ENCODE measurements at places on chromosomes 5 and 9.
A peak's percentile ranks its signal among the peaks of the same experiment; 100 is the strongest.

DNA sequence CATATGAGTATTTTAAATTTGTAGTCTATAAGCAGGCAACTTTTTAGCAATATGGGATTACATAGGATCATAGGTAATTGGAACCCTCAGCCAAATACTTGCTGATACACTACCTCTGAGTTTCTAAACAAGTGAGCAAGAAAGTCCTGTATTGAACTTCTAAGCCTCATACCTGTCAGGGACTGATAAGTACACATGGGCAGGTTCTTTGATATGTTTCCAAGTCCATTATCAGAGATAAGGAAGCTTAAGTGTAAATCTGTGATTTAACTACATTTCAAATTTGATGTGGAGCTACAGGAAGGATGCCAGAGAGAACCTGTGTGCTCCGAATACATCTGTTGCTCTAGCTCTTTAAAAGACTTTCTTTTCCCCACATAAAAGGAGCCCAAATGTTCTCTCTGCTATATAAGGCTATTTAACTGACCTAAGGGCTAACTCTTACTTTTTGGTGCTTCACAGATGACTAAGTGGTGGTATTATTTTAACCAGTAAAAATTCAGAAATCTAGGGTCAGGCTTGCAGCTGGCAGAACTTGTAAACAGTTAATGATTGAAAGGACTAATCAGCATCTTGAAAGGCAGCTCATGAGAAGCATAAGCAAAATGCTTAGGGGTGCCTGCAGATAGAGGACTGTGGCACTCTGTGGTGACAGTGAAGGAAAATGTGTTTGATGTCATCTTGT, 228.6 kb downstream of the NR3C1 start:
- no peaks in the 10 kb centered on the region for H3K4me1 ChIP-seq
- H3K36me3 ChIP-seq, result no peaks in the 10 kb centered on the region
- H3K27ac ChIP-seq, result no peak overlapping the region
- no peak for DNase-seq
- H3K4me3 ChIP-seq, result no peak overlapping the region

- H3K27ac ChIP-seq, result no peak overlapping the region
- H3K4me3 ChIP-seq, result no peak overlapping the region
- no peaks in the 10 kb centered on the region for H3K27me3 ChIP-seq
- H3K4me1 ChIP-seq, result peaks cover 4% of the 10 kb centered on the region
- no peak for DNase-seq
Observed at GRCh38 chr9:69649566-69650250, 22.5 kb downstream of the APBA1 start.

- no peak for DNase-seq
- no peaks in the 10 kb centered on the region for H3K4me1 ChIP-seq
- no peak overlapping the region for H3K4me3 ChIP-seq
- no peak overlapping the region for H3K27ac ChIP-seq
- H3K27me3 ChIP-seq, result no peaks in the 10 kb centered on the region
- H3K36me3 ChIP-seq, result no peaks in the 10 kb centered on the region
Observed at GRCh38 chr5:116562669-116563068, 12.0 kb downstream of the SEMA6A start.

DNA sequence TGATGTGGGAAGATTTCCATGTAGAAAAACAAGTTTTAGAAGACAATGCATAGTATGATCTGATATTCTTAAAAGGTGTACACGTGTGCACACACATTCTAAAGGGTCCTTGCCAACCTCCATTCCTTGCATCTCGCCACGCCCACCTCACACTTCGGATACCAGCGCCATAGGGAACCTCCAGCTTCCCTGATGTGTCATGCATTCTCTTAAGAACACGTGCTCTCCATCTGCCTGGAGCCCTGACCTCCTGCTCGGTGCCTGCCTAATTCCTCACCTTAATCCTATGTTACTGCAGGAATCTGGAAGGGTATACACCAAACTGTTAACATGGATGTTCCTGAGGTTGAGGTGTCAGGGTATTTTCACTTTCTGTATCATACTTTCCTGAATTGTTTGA, 63.1 kb downstream of the PTCD2 start:
- H3K27ac ChIP-seq, result peak overlapping the region; percentile 8
- H3K4me1 ChIP-seq, result peaks cover 31% of the 10 kb centered on the region
- no peaks in the 10 kb centered on the region for H3K36me3 ChIP-seq

DNA sequence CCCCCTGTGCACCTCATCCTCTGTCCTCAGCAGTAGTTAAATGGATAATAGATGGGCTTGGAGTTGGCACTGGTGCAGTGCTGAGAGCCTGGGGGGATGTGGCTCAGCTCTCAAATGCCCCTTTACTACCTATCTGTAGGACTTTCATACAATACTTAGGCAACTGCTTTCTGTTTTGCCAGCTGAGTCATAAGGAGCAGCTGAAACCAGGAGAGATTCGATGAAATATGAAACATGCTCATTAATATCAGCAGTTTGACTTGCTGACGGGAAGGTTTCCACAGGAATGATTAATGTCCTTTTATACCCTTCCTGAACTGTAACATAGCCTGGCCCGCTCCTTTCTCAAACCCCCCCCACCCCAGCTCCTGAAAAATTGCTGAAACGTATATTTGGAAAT, 142.6 kb downstream of the SAXO1 start:
- H3K36me3 ChIP-seq, result no peaks in the 10 kb centered on the region
- H3K4me1 ChIP-seq, result no peaks in the 10 kb centered on the region
- no peaks in the 10 kb centered on the region for H3K27me3 ChIP-seq
- no peak overlapping the region for H3K27ac ChIP-seq
- no peak overlapping the region for H3K4me3 ChIP-seq
- no peak for DNase-seq

- no peaks in the 10 kb centered on the region for H3K4me1 ChIP-seq
- no peaks in the 10 kb centered on the region for H3K36me3 ChIP-seq
- DNase-seq, result no peak
- no peak overlapping the region for H3K27ac ChIP-seq
Observed at GRCh38 chr5:82584631-82585030, 306.5 kb upstream of the RPS23 start.

- H3K27me3 ChIP-seq, result no peaks in the 10 kb centered on the region
- H3K36me3 ChIP-seq, result no peaks in the 10 kb centered on the region
- DNase-seq, result no peak
- H3K4me3 ChIP-seq, result no peak overlapping the region
- peaks cover 8% of the 10 kb centered on the region for H3K4me1 ChIP-seq
Observed at GRCh38 chr9:114484215-114484853, 20.9 kb downstream of the WHRN start.

DNA sequence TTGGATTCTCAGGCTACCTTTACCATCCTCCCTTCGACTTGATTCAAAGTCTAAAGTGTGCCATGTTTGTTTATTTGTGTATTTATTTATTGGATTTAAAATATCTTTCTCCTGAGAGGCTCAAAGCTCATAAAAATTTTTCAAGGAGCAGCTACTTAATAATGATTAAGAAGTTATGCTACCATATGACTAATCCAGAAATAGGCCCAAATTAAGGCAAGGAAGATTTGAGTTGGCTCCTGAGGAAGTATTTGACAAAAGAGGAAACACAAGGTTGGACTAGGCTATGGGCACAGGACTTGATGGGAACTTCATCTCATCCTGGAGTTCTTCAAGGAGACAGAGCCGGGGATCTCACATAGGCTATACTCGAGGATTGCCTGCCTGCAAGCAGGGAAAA, 22.4 kb upstream of the PPP2CA start:
- no peak for DNase-seq
- no peak overlapping the region for H3K4me3 ChIP-seq
- no peaks in the 10 kb centered on the region for H3K27me3 ChIP-seq
- H3K36me3 ChIP-seq, result no peaks in the 10 kb centered on the region
- peaks cover 15% of the 10 kb centered on the region for H3K4me1 ChIP-seq

DNA sequence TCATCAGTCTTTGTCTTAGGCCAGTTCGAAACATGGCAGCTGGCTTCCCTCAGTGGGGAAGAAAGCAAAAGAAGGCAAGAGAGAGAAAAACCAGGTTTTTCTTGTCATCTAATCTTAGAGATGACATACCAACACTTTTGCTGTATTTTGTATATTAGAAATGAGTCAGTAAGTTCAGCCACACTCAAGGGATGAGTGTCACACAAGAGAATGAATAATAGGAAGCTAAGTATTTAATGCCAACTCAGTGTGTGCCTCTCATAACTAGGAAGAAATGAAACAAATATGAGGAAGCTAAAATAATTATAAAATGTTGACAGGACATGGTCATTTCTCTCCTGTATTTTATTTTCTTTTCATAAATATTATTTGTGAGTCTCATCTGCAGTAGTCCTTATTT, 65.3 kb downstream of the CDH12 start:
- no peaks in the 10 kb centered on the region for H3K4me1 ChIP-seq
- no peak overlapping the region for H3K4me3 ChIP-seq
- no peak for DNase-seq
- no peak overlapping the region for H3K27ac ChIP-seq

DNA sequence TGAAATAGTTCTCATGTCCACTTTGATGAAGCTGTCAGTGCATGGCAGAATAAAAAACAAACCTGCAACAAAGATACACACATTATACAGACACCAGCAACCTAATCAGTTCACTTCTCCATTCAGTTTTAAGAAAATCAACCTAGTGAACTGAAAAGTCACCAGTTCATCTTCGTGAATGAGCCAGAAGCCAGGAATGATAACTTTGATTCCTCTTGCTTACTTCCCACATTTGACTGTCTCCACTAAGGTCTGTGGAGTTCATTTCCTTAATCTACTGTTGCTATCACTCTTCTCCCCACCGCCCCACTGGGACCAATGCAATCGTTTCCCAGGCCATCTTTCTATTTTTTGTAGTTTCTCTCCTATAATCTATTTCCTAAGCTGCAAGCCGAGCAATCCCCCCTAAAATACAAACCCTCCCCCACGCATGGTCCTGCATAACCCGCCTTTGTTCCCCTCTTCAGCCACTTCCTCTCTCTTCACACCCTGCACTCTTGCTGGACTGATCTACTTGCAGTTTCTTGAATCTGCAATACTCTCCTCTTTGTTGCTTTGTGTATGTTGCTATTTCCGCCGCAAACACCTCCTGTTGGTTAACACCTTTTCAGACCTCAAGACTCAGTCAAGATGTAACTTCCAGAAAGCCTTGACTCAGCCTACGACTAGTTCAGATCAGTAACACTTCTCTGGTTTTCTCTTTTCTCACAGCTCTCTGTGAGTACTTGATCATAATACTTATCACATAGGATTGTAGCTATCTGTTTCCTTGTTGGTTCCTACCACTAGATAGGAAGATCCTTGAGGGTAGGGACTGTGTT, 16.6 kb downstream of the STOM start:
- H3K4me3 ChIP-seq, result no peak overlapping the region
- peaks cover 61% of the 10 kb centered on the region for H3K36me3 ChIP-seq
- H3K4me1 ChIP-seq, result peaks cover 3% of the 10 kb centered on the region
- H3K27ac ChIP-seq, result peak overlapping the region; percentile 95
- H3K27me3 ChIP-seq, result no peaks in the 10 kb centered on the region

DNA sequence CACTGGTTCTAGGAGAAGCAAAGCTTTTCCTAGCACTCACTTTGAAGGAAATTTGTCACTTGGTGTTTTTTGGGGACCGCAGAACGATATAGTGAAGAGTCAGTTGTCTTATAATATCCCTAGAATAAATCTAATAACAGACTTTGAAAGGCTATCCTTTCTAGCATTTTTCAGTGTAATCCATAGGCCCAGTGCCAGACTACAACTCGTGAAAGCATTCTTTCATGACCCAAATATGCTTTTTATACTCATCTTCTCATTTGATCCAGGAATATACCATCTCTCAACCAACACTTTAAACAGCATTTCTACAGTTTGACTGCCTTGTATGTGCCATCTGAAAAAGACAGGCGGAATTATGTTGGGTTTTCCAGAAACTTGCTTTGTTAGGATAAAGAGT, 104.0 kb downstream of the ERCC6L2 start:
- DNase-seq, result no peak
- peaks cover 11% of the 10 kb centered on the region for H3K36me3 ChIP-seq
- H3K27me3 ChIP-seq, result no peaks in the 10 kb centered on the region

DNA sequence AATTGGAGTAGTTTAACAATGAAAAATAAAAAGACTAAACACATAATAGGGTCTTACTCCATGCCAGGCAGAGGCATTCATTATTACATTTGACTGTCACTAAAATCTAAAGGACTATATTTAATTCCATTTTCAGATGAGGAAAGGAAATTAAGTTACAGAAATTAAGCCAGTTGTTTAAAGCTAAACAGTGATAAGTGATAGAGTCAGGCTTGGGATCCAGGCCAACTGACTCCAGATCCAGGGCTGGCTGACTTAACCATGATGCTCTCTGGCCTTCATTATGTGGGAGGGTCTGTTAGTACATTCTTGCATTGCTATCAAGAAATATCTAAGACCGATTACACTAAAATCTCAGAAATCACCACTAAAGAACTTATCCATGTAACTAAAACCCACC, 107.2 kb downstream of the ARHGEF28 start:
- H3K36me3 ChIP-seq, result no peaks in the 10 kb centered on the region
- no peak overlapping the region for H3K27ac ChIP-seq
- no peaks in the 10 kb centered on the region for H3K27me3 ChIP-seq

- H3K36me3 ChIP-seq, result peaks cover 79% of the 10 kb centered on the region
- H3K4me1 ChIP-seq, result peaks cover 78% of the 10 kb centered on the region
- no peak overlapping the region for H3K4me3 ChIP-seq
- H3K27ac ChIP-seq, result peak overlapping the region; percentile 95
- no peaks in the 10 kb centered on the region for H3K27me3 ChIP-seq
Observed at GRCh38 chr9:738209-738915, 103.1 kb upstream of the DMRT1 start.

DNA sequence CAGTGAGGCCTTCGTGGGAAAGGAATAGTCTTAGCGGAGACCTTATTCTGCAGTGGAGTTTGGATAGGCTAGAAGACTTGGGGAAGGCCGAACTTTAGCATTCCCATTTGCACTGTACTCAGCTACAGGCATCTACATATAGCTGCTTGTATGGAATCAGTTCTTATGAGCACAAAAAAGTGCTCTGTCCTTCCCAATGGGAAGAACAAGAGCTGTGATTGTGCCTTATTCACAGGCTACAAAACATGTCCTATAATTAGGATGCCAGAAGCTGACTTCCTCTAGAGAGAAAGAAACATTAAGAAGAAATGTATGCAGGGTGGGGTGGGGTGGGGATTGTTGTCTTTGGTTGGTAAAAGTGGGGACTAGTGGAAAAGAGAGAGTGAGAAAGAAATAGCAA, 154.7 kb downstream of the ATP10B start:
- H3K4me1 ChIP-seq, result no peaks in the 10 kb centered on the region
- H3K36me3 ChIP-seq, result no peaks in the 10 kb centered on the region
- H3K27me3 ChIP-seq, result no peaks in the 10 kb centered on the region
- no peak overlapping the region for H3K27ac ChIP-seq
- no peak overlapping the region for H3K4me3 ChIP-seq

- no peak overlapping the region for H3K4me3 ChIP-seq
- H3K27me3 ChIP-seq, result no peaks in the 10 kb centered on the region
- no peaks in the 10 kb centered on the region for H3K4me1 ChIP-seq
- no peak for DNase-seq
- no peaks in the 10 kb centered on the region for H3K36me3 ChIP-seq
- no peak overlapping the region for H3K27ac ChIP-seq
Observed at GRCh38 chr9:85142968-85143367, 473.4 kb downstream of the NTRK2 start.

GRCh38 chr9:135341612-135342169, 137.9 kb upstream of the PPP1R26 start:
- no peaks in the 10 kb centered on the region for H3K27me3 ChIP-seq
- H3K27ac ChIP-seq, result no peak overlapping the region
- no peaks in the 10 kb centered on the region for H3K4me1 ChIP-seq
- H3K36me3 ChIP-seq, result no peaks in the 10 kb centered on the region

GRCh38 chr5:124512236-124512635, 234.2 kb downstream of the ZNF608 start:
- no peak overlapping the region for H3K27ac ChIP-seq
- no peaks in the 10 kb centered on the region for H3K36me3 ChIP-seq

Measured in right atrium auricular region (tissue), 2 donors.